ENCODE measurements at places on chromosomes 3 and 15.

- peak; percentile 45 for DNase-seq
Measured at GRCh38 chr3:133413161-133414020, 13.5 kb downstream of the BFSP2 start.

- no peak for DNase-seq
Measured at GRCh38 chr3:119396870-119397269, 66.5 kb downstream of the TMEM39A start.

DNA sequence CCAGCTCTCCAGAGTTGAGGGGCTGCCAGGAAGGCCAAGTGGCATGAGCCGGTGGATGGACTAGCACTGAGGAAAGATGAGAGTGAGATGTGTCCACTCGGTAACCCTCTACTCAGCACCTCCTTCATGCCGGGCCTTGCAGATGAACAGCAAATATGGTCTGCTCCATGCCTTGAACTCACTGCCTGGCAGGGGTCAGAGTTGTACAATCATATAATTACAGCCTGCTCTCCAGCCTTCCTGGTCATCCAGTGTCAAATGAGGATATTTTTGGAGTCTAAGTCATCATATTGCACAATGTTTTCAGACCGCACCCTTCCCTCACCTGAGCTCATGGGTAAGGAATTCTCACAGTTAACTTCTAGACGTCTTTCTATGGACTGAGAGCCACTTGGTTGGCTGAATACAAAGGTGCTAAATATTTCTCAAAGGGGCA, 4.9 kb downstream of the MGLL start:
- no peak for DNase-seq

- DNase-seq = no peak
Measured at GRCh38 chr3:146493221-146493620, 23.9 kb upstream of the PLSCR2 start.

DNA sequence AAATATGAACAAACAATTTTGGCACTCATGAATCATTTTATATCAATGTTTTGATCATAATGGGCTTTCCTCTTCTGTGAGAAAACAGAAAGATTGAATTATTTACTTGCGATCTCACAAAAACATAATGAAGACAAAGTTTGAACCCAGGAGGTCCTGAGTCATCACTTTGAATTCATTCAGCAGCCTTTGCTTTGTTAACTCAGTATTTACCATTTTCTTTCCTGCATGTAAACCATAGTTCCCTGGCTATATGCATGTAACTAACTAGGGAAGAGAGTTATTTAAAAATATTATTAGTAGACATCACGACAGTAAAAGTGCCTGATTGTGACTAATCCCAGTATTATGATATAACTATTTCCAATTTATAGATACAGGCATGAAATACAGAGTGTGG, 1026.2 kb downstream of the PLOD2 start:
- no peak for DNase-seq
